GF-D8 (cell line): ENCODE measurements at places on chromosomes 1 and 21.

DNA sequence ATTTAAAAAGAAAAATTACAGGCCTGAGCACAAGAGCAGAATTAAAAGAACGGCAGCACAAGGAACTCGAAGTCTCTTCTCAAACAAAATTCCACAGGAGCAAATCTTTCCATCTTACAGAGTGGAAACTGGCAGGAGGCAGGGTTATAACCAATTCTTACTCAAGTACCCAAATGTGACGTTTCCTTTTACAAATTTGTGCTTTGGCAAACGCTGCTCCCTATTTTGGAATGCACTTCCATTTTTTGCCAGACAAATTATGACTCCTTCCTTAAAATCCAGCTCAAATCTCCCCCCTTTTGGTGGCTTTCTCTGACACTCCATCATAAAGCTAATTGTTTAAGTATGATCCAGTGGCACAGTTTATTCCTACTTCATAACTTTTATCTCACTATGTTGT, 7.8 kb downstream of the ERI3 start:
- DNase-seq = no peak

GRCh38 chr1:5891736-5892135, 100.5 kb downstream of the NPHP4 start:
- DNase-seq = no peak

DNA sequence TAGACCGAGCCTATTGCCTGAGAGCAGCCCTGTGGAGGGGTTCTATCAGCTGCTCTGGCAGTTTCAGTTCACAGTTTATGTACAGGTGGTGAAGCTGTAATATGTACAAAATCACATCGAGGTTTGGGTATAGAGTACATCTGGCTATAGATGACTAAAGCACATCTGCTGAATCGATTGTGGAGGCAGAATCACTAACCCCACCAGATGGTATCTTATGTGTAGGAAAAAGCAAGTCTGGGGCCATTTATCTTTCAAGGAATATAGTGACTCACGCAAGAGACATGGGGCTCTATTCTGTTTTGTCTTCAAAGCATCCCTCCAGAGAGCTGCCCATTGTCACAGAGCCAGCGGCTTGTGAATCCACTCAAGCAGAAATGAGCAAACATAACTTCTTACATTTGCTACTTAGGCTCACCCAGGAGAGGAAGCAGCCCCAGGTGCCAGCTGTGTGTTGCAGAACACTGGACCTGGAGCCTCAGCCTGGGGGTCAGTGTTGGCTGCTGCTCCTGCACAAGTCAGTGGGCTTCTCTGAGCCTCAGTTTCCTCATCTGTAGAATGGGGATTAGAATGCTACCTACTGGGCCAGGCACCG, 21.3 kb downstream of the MIIP start:
- DNase-seq = peak; percentile 48

DNA sequence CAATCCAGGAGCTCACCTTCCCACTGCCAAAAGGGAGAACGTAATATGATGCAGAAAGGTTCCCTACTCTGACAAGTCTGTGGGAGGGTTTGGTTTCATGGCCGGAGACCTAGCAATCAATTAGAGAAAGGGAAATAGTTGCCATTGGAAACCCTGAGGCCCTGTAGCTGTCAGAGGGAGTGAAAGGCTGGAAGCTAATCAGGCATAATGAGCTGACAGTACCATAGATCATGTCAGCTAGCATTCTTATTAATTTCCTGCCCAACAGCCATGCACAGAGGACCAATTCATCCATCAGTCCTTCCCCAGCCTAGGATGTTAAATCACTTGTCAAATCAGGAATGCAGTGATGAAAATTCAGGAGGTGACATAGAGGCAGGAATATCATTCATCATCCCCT, 527.3 kb downstream of the PLPP3 start:
- no peak for DNase-seq

DNA sequence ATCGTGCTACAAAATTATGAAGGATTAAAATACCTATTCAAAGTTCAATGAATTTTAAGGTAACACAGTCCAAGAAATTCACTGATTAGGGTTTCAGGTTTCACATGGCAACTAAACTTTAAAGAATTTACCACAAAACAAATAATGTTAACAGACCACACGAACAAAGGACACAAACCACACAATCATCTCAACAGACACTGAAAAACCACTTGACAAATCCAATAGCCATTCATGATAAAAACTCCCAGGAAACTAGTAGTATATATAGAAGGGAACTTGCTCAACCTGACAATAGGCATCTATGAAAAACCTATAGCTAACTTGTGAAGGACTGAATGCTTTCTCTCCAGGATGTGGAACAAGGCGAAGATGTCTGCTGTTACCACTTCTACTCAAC, 21.1 kb upstream of the SH2D5 start:
- DNase-seq = no peak

- DNase-seq = no peak
Observed at GRCh38 chr1:67465375-67465774, 35.2 kb upstream of the SERBP1 start.

- peak; percentile 90 for DNase-seq
Observed at GRCh38 chr1:159646687-159647086, 59.1 kb downstream of the APCS start.

DNA sequence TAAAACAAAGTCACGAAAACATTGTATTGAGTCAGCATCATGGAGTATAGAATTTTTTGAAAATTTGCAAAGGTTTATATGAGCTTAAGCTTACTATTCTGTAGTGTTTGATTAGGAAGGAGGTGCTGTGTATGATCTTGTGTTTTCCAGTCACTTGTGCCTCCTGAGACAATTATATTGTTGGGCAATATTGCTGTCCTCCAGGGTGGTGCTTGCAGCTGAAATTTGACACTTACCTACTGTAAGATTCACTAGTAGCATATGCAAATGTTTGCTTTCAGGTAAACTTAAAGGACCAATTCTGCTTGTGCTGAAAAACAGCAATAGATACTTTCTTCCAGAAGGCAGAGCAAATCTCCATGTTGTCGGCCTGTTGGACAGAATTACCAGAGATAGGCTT, 268.0 kb downstream of the TGFB2 start:
- no peak for DNase-seq

GRCh38 chr1:23126200-23126599, 42.5 kb downstream of the LUZP1 start:
- DNase-seq = no peak

GRCh38 chr21:38133240-38133639, 123.6 kb upstream of the KCNJ15 start:
- no peak for DNase-seq

DNA sequence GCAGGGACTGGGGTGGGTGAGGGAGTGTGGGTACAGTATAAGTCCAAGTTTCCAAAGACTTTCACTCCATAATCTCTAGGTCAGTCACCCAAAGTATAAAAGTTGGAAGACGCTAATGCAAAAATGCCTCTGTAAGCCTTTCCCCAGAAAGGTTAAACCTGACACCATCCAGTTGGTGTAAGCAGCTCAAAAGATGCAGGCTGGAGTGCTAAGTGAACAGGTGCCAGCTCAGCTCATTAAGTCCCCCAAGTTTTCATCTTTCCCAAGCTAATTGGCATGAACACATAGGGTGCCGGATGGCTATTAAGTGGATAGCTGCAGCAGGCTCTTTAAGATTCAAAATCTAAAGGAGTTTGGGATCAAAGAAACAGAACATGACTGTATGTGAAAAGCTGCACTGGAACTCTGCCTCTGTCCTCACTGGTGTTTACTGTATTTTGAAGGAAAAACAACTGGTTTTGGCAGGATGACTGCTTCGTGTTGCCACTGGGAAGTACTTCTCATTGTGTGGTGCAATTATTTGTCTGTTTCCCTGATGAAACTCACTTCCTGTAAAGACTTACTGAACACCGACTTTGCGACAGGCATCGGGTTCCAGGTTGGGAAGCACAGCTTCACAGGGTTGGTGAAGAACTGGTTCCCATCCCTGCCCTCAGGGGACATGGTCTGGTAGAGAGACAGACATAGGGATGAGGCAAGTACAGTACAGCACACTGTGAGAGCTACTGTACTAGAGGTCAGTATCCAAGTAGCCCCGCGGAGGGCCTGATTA, 152.7 kb downstream of the DAB1 start:
- DNase-seq = no peak

DNA sequence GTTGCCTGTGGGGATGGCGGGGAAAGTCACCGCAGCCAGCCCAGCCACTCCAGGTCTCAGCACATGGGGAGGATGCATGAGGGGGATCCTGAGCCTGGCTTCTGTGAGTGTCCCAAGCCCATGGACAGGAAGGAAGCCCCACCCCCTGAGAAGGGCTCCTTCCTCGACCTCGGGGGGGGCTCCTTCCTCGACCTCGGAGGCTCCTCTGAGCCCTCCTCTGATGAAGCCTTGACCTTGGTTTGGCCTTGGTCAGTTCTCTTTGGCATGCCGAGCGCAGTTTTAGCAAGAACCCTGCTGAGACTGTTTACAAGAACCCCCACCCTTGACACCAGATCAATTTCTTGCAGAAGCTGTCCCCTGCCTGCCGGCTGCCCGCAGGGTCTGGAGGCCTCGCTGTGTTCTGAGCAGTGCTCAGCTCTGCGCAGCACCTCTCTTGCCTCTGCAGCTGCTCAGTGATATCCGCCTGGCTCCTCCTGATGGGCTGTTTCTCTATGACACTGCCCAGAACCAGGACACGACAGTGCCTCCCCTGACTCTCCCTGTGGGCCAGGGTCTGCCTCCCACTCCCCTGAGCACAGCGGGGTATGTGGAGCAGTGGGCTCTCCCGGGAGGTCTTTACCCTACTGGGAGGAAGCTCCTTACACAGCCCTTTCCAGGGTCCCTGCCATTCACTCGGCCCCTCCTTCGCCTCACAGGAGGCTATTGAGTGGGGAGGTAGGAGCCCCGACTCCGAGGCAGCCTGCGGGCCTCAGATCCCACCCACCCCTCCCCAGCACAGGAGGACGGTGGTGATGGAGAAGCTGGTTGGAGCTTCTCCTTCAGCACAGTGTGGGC, 15.4 kb downstream of the ACTRT2 start:
- no peak for DNase-seq

- no peak for DNase-seq
Observed at GRCh38 chr1:11324567-11325165, 51.7 kb downstream of the UBIAD1 start.

- DNase-seq = no peak
Observed at GRCh38 chr1:173970252-173970651, 51.9 kb downstream of the RC3H1 start.

DNA sequence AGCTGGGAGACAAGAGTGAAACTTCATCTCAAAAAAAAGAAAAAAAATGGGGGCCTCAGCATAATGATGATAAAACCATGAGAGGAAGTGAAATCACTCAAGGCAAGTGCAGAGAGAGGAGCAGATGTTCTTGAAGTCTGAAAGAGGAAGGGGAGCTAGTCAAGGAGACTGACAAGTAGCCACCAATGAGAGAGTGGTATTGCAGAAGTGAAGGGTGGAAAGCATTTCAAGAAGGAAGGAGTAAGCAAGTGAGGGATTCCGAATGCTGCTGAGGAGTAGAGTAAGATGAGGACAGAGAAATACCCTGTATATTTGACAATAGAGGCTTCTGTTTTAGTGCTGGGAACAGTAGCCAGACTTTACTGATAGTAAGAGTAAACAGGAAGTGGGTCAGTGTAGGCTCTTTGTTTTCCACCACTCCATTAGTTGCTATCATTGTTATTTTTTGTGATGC, 2.9 kb downstream of the TATDN3 start:
- peak; percentile 87 for DNase-seq

- no peak for DNase-seq
Observed at GRCh38 chr1:20974069-20974468, 187.0 kb upstream of the HP1BP3 start.

DNA sequence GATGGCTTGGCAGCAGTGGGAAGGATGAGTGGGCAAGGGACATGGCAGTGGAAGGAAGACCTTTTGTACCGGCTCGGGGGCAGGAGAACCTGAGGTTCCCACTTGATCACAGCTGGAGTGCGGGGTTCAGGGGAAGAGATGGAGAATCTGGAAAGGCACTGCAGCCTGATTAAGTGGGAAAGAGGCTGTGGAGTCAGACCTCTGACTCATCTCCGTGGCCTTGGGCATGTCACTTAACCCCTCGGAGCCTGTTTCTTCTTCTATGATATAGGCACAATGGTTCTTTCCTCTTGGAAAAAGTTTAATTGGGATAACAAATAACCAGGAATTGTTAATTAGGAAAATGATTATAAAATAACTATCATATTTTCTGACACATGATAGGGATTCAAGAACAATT, 13.1 kb upstream of the TMEM61 start:
- no peak for DNase-seq

- DNase-seq = no peak
Observed at GRCh38 chr1:107525961-107526360, 385.1 kb downstream of the NTNG1 start.

DNA sequence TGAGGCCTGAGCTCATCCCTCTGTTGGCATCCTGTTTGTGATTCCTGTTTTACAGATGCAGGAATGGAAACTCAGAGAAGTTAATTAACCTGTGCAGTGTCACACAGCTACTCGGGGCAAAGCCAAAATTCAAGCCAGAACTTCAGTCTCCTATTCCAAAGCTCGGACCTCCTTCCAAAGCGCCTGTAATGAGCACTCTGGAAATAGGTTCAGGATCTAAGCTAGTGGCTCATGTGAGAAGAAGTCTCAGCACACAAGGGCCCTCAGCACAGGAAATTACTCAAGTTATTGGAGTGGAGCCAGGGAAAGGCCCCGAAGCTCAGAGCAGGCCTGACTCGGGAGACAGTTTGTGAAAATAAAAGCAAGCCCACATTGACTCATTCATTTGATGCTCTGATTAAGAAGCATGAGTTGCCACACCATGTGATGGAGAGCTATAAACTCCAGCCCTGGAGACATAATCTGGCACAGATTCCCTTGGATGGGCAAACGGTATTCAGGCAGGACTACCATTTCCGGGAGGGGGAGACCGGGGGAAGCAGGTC, 50.6 kb upstream of the LYST start:
- peak; percentile 82 for DNase-seq

DNA sequence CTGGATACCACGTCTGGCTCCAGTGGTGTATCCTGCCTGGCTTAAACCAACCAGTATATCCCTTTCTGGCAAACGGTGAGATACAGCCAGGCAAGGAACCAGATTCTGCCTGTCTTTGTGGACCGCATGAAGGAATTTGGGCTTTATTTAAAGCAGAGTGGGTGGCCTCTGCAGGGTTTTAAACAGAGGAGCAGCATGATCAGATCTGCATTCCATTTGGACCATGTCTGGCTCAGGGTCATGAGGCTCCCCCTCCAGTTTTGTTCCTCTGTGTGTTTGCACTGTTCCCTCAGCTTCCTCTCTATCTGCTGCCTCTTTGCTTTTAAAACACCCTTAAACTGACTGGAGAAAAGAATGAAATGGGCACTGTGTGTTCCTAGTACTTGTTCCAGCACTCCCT, 195.0 kb downstream of the GIPC2 start:
- no peak for DNase-seq

DNA sequence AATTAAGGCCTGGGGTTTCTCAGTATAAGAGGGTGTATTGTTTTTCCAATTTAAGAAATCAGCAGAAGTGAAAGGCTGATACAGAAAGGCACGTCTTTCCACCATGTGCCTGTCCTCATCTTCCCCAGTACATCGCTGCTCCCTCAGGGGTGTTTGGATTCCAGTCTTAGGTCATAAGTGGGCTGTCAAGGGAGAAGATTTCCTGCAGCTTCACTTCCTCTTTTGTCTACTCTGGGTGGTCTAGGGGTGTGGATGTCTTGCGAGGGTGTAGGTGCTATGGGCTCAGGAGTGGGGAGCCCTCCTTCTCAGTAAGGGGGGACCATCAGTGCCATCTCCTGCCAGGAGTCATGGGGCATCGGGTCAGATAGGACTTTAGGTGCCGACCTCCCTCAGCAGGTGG, 999.8 kb upstream of the NCAM2 start:
- no peak for DNase-seq

GRCh38 chr1:107940017-107940577, 24.9 kb downstream of the VAV3 start:
- DNase-seq = no peak
